ENCODE measurements at places on chromosomes 7 and 10.

DNA sequence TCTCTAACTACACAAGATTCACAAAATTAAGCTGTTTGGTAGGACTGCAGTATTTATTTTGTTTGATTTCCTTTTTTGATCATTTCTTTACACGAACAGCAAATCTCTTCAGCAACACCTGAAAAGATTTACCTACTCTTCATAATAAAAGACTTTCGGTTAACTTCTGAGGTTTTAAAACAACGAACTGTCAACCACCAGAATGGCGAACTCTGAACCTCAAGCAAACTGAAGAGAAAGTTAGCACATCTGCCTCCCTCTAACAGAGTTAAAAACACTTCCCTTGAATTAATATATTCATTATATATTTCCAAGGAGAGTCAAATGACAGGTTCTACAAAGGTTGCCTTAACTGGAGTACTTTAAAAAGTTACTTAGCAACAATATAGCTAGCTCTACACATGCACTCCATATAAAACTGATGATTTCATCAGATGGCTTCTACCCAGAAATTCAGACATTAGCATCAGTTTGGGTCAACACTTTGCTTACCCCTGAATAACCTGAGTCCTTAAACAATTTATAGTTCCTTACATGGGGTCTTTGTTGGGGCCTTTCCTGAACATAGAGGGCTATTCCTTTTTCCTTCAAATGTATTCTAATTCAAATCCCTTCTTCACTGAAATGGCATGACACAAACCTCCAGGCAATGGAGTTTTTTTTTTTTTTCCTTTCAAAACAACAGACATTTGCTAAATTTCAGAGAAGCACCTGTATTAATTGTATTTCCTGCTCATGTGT is 118.3 kb downstream of the SEM1 start:
- DNase-seq, result no peak

DNA sequence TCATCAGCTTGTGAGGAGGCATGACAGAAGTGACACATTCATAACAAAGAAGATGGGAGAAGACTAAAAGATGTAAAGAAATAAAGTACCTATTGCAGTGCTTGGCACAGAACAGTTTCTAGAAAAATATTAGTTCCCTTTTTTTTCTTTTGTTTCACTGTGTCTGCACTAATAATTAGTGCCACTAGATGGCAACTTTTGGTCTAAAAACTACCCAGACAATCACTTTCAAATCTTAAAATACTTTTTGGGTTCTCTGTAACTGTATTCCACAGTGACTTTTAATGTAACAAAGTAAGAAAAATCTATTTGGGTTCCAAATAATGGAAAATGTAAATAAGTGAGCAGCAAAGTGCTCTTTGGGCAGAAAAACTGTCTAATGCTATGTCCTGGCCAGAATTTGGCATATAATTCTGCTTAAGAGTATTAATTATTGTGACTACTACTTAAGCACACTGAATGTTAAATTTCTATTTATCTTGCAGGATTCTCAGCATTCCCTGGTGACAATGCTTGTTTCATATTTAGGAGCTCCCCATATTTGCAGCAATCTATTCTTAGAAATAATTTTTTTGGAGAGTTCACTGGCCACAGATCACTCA is 134.8 kb upstream of the KIF5B start:
- peak; percentile 62 for DNase-seq

DNA sequence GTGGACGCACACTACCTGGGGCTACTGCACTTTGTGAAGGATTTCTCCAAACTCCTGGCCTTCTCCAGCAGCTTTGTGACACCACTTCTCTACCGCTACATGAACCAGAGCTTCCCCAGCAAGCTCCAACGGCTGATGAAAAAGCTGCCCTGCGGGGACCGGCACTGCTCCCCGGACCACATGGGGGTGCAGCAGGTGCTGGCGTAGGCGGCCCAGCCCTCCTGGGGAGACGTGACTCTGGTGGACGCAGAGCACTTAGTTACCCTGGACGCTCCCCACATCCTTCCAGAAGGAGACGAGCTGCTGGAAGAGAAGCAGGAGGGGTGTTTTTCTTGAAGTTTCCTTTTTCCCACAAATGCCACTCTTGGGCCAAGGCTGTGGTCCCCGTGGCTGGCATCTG is 14.0 kb downstream of the GPR146 start:
- no peak for DNase-seq

DNA sequence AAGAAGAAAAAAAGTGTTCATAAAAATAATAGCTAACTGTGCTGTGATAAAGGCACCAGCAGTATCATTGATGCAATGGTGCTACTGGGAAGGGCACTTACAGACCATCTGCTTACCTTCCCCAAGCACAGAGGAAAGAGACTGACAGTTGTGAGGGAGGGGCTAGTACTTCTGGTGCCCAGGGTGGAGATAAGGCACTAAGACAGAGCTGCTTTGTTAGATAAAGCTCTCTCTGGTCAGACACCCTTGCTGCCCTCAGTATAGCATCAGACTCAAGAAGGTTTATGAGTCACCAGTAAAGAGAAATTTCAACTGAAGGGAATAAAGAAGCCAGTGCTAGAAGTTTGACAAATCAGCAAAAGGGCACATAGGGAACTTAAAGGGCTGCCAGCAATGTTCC is 325.6 kb downstream of the HPSE2 start:
- DNase-seq, result no peak

DNA sequence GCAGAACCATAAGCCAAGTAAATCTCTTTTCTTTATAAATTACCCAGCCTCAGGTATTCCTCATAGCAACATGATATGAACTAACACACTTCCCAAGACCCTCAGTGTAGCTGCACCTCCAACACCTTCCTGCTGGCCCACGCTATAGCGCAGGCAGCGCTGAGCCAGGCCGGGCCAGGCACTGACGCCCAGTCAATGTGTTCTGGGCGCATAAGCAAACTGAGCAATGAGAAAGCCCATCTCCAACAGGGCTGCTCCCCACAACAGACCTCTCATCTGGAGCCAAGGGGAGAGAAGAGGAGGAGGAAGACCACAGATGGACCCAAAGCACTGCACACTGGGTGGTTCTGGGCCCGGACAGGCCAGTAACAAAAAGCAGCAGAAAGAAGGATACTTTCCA is 40.8 kb downstream of the FAM53B start:
- DNase-seq, result no peak
